ENCODE measurements at places on chromosomes 2 and 18. TPM values are rescaled to one million over a fixed set of nuclear protein-coding genes. Genes with fewer than 3 reads are reported as not detected.

DNA sequence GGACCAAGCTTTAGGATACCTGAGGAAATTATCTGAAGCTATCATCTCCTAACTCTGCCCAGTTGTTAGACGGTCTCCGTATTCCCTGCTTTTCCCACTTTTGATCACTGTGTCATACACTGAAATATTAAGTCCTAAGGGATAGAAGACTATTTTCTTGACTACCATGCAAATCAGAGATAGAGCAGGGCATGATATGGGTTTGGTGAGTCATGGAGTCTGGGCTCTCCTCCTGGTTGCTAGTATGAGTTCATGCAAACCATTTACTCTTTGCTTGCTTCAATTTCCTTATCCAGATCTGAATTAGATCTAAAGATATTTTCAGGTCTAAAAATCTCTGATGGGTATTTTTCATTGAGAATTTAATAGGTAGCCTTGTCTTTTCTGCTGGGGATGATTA, 55.0 kb downstream of the EHBP1 start:
- no peaks in the 10 kb centered on the region for H3K27me3 ChIP-seq
- no peak overlapping the region for H3K4me3 ChIP-seq
- H3K27ac ChIP-seq: no peak overlapping the region
- no peaks in the 10 kb centered on the region for H3K4me1 ChIP-seq

DNA sequence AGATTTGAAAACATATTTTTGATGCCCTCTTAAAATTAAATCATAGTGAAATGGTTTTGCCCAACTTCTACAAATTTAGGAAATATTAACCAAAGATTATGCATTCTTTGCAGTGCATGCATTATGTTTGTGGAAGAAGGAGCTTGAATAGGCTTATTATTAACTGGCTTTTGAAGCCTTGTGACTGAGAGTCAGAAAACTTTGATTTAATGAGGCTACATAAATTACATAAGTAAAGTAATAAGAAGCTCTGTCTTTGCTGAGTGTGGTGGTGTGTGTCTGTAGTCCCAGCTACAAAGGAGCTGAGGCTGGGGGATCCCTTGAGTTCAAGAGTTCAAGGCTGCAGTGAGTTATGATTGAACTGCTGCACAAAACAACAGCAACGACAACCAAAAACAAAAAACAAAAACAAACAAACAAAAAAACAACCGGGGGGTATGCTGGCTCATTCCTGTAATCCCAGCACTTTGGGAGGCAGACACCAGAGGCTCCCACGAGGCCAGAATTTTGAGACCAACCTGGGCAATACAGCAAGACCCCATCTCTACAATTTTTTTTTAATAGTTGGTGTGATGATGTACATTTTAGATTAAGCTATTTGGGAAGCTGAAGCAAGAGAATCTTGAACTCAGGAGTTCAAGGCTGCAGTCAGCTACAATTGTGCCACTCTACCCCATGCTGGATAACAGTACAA, 57.0 kb upstream of the LRRTM4 start:
- H3K27ac ChIP-seq: no peak overlapping the region
- DNase-seq: no peak
- H3K27me3 ChIP-seq: no peaks in the 10 kb centered on the region
- no peak overlapping the region for H3K4me3 ChIP-seq

GRCh38 chr2:10159086-10159485, 36.5 kb downstream of the RRM2 start:
- H3K36me3 ChIP-seq: no peaks in the 10 kb centered on the region
- no peak overlapping the region for H3K27ac ChIP-seq
- H3K27me3 ChIP-seq: no peaks in the 10 kb centered on the region
- no peak overlapping the region for H3K4me3 ChIP-seq
- no peaks in the 10 kb centered on the region for H3K4me1 ChIP-seq
- no peak for DNase-seq

GRCh38 chr2:155645791-155646190, 686.7 kb downstream of the NR4A2 start:
- no peak overlapping the region for H3K27ac ChIP-seq
- H3K4me1 ChIP-seq: peaks cover 6% of the 10 kb centered on the region
- no peak overlapping the region for H3K4me3 ChIP-seq
- no peaks in the 10 kb centered on the region for H3K27me3 ChIP-seq
- no peaks in the 10 kb centered on the region for H3K36me3 ChIP-seq

- no peak overlapping the region for H3K27ac ChIP-seq
- H3K4me1 ChIP-seq: peaks cover 38% of the 10 kb centered on the region
- H3K4me3 ChIP-seq: no peak overlapping the region
- H3K36me3 ChIP-seq: no peaks in the 10 kb centered on the region
- H3K27me3 ChIP-seq: no peaks in the 10 kb centered on the region
These were observed 29.1 kb downstream of the HPCAL1 start for GRCh38 chr2:10331702-10332401.

- DNase-seq: no peak
- H3K36me3 ChIP-seq: no peaks in the 10 kb centered on the region
- H3K27me3 ChIP-seq: no peaks in the 10 kb centered on the region
- H3K4me3 ChIP-seq: no peak overlapping the region
- no peak overlapping the region for H3K27ac ChIP-seq
- H3K4me1 ChIP-seq: no peaks in the 10 kb centered on the region
These were observed 70.4 kb downstream of the IL1R2 start for GRCh38 chr2:102061962-102062795.

DNA sequence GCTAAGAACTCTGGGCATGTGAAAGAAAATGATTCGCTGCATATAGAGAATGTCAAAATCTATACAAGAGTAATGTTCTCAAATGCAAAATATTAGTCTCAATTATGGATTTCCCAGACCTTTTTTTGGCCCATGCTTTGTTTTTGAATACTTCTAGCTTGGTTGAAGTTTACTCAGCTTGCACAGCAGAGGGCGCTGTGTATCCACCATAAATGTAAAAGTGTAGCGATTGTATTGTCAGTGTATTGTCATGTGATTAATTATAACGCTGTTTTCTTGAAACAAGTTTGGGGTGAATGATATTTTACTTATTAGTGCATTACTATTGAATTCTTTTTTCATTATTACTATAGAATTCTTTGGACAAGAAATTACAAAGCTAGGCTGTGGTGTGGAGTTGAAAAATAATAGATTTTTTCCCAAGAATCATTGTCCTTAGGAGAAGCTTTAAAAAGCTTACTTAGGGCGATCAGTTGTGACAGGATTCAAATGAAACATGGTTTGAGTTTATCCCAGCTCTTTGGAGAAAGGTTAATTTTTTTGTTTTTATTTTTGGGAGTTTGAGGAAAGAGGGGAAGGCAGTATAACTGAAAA, 98.3 kb downstream of the PIK3C3 start:
- no peak overlapping the region for H3K4me3 ChIP-seq
- H3K27ac ChIP-seq: no peak overlapping the region
- DNase-seq: peak; percentile 60
- H3K36me3 ChIP-seq: no peaks in the 10 kb centered on the region
- peaks cover 4% of the 10 kb centered on the region for H3K4me1 ChIP-seq

Gene CYP27A1
- total RNA-seq: 4.2 TPM

All from GM23338 (cell line).